ENCODE measurements at places on chromosomes 4 and X. TPM values are rescaled to one million over a fixed set of nuclear protein-coding genes. Genes with fewer than 3 reads are reported as not detected.

CXorf65 gene
- total RNA-seq: 26.4 TPM

PLAC1 gene
- total RNA-seq: not detected

SMIM20 gene
- total RNA-seq: 14.4 TPM

PDLIM3 gene
- not detected for total RNA-seq

TMPRSS11D gene
- total RNA-seq: not detected

DNA sequence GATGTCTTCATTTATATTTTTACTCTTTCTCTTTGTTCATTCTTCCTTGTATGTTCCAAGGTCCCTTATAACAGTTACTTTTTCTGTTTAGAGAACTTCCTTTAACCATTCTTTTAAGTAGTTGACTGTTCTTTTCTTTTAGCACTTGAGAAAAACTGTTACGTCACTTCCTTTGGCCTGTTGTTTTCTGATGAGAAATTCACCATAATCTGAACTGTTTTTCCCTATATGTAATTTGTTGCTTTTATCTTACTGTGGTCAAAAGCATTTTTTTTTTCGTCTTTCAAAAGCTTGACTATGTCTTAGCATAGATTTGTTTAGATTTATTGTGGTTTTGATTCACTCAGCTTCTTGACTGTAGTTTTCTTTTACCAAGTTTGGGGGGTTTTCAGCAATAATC lies 1660.3 kb upstream of the PCDH10 start:
- DNase-seq: no peak
- H3K4me1 ChIP-seq: no peaks in the 10 kb centered on the region

DNA sequence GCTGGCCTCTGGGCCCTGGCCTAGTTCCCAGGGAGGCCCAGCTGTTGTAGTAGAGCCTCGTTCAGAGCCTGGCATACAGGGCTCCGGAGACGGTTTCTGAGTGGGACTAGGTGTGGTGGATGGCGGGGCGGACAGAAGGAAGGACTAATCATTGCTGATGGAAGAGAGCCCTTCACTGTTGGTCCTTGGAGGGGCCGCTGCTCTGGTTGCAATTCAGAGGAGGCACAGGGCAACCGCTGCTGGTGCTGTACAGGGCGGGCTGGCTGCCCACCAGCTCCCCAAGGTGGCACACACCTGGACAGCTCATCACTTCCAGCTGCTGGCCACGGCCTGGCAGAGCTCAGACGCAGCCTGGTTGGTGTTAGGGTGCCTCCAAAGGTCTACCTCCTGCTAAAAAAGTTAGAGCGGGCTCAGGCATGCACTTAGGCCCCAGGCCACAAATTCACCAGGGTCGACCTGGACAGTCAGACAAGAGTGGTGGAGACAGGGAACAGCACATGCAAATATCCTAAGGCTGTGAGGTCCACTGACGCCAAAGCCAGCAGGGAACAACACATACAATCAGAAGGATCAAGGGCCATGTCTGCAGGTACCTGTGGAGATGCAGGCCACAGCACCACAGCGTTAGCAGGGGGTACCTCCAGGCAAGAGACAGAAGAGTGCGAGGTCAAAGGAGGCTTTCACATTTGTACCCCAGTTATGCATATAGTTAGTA lies 7.5 kb upstream of the RNF4 start:
- H3K36me3 ChIP-seq: no peaks in the 10 kb centered on the region
- H3K4me3 ChIP-seq: peak overlapping the region; percentile 28
- no peak for DNase-seq

DNA sequence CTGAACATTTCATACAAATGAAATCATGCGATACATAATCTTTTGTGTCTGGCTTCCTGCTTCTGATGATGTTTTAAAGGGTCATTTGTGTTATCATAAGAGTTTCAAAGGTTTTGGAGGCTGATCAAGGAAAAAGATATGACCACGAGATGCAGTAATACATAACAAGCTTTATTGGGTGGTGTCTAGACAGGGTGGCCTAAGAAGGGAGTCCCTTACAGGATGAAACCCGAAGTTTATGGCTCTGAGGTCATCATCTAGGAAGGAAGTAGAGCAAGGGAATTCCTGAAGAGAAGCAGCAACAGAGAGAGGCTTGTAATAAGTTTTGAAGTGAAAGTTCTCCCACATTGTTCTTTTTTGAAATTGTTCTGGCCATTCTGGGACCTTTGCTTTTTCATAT lies 40.8 kb upstream of the SOD3 start:
- H3K4me3 ChIP-seq: no peak overlapping the region
- DNase-seq: no peak
- no peaks in the 10 kb centered on the region for H3K27me3 ChIP-seq
- H3K4me1 ChIP-seq: no peaks in the 10 kb centered on the region
- no peak overlapping the region for H3K27ac ChIP-seq

DNA sequence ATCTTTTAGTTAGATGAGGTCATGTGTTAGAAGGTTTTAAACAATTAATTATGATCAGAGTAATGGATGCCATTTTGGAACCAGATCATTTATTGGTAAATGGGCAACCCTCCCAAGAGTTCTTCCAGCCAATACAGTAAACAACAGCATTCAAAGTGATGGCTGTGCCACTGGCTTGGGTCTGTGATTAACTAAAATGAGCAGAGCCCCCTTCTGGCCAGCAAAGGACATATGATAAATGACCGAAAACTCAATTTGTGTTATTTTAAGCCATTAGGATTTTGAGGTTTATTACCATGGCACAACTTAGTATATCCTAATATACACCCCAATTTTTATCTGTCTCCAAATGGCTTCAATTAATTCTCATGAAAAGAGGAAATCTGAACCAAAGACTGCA lies 90.8 kb upstream of the NPFFR2 start:
- no peak overlapping the region for H3K4me3 ChIP-seq
- no peaks in the 10 kb centered on the region for H3K27me3 ChIP-seq
- DNase-seq: no peak
- no peak overlapping the region for H3K27ac ChIP-seq
- no peaks in the 10 kb centered on the region for H3K36me3 ChIP-seq

- H3K27me3 ChIP-seq: peaks cover 6% of the 10 kb centered on the region
- DNase-seq: no peak
- H3K4me1 ChIP-seq: no peaks in the 10 kb centered on the region
- no peak overlapping the region for H3K27ac ChIP-seq
- no peak overlapping the region for H3K4me3 ChIP-seq
- no peaks in the 10 kb centered on the region for H3K36me3 ChIP-seq
Observed at GRCh38 chrX:97628326-97628725, 744.6 kb downstream of the RPA4 start.

DNA sequence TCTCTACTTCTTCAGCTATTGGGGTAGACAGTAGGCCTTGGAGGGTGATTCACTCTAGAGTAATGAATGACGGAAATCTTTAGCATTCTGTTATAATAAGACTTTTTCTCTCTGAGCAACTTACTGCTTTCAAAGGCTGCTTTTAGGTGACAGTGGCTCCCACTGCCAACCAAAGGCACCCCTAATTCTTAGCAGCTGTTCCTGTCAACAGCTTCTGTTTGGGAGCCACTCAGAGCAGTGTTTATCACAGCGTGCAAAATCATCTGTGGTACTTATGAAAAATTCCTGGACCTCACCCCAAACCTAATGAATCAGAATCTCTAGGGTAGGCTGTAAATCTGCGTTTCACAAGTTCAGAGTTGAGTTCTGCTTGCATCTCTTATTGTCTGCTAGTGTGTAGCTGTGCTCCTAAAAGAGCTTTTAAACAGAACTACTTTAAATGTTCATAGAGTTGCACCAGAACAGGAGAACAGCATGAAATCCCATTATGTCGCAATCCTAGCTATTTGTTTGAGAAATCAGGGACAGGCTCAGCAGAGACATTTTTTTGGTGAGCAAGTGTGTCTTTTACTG lies 52.8 kb upstream of the POU4F2 start:
- H3K4me3 ChIP-seq: no peak overlapping the region
- no peaks in the 10 kb centered on the region for H3K27me3 ChIP-seq
- H3K27ac ChIP-seq: no peak overlapping the region
- no peak for DNase-seq
- no peaks in the 10 kb centered on the region for H3K36me3 ChIP-seq

- H3K27ac ChIP-seq: peak overlapping the region; percentile 82
- H3K36me3 ChIP-seq: peaks cover 61% of the 10 kb centered on the region
- DNase-seq: no peak
- no peak overlapping the region for H3K4me3 ChIP-seq
- peaks cover 67% of the 10 kb centered on the region for H3K4me1 ChIP-seq
Observed at GRCh38 chrX:19791562-19791961, 95.8 kb downstream of the SH3KBP1 start.

DNA sequence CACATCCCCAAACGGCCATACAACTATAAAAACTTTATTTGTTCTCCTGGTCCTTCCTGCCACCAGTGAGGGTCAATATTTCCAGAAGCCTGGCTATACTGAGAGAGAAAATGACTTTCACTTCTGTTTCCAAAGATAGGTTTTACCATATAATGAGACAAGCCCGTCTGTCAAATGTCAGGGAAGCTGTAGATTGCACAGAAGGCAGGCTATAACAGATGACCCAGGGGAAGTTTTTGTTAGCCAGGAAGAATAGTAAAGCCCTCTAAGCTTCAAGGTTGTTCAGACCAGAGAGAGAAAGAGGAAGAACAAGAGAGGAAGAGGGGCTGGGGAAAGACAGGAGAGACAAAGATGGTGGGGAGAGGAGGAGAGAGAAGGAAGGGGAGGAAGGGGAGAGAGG lies 217.5 kb downstream of the GBA3 start:
- H3K4me1 ChIP-seq: no peaks in the 10 kb centered on the region
- H3K27ac ChIP-seq: no peak overlapping the region
- no peaks in the 10 kb centered on the region for H3K36me3 ChIP-seq
- H3K27me3 ChIP-seq: no peaks in the 10 kb centered on the region
- no peak overlapping the region for H3K4me3 ChIP-seq

- DNase-seq: no peak
- no peak overlapping the region for H3K27ac ChIP-seq
- no peaks in the 10 kb centered on the region for H3K36me3 ChIP-seq
Observed at GRCh38 chr4:39036172-39036571, 4.0 kb upstream of the TMEM156 start.

DNA sequence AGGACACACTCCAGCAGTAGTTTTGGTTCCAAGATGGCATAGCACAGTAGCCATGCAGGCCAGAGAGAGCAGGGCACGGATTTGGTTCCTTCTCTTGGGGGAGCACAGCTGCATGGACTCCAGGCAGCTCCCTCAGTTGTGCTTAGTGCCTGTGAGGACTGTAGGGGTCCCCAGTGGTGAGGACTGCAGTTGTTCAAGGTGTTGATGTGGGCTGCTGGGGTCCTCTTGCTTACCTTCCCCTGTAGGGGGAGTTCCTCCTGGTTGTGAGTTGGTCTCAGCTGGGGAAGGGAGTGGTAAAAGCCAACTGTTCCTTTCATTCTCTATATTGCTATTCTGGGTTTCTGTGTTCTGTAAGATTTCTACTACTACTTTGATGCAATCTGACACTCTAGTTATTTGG lies 606.5 kb downstream of the MAGEB5 start:
- H3K36me3 ChIP-seq: no peaks in the 10 kb centered on the region
- DNase-seq: no peak
- no peaks in the 10 kb centered on the region for H3K27me3 ChIP-seq
- no peak overlapping the region for H3K27ac ChIP-seq
- H3K4me1 ChIP-seq: no peaks in the 10 kb centered on the region

DNA sequence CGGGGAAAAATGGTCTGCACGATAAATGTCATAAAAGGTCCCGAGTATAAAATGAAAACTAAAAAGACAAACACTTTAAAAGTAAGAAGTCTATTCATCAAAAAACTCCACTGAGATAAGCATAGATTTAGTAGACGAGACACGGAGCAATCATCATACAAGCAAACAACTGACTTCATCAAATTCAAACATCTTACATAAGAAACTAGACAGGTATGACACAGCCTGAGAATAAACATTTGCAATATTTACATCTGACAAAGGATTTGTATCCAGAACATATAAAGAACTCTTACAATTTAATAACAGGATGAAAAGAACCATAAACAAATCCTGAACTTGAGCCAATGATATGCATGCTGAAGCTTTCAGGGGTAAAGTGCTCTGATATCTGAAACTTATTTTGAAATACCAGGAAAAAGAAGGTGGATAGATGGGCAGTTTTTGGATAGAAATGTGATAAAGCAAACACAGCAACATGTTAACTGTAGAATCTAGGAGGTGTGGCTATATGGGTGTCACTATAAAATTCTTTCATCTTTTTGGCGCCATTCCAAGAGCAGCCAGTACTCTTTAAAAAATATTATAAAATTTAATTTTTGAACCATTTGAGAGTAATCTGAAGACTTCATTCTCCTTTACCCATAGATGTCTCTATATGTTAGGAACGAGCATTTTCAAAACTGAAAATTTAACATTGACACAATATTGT lies 12.0 kb downstream of the MPP1 start:
- peaks cover 16% of the 10 kb centered on the region for H3K36me3 ChIP-seq
- H3K27ac ChIP-seq: no peak overlapping the region
- H3K4me1 ChIP-seq: peaks cover 4% of the 10 kb centered on the region

- H3K27me3 ChIP-seq: peaks cover 3% of the 10 kb centered on the region
- no peaks in the 10 kb centered on the region for H3K4me1 ChIP-seq
- no peak for DNase-seq
- no peak overlapping the region for H3K27ac ChIP-seq
Observed at GRCh38 chr4:154343651-154344050, 147.9 kb downstream of the DCHS2 start.

GRCh38 chr4:30068234-30068633 lies 651.9 kb upstream of the PCDH7 start:
- H3K4me3 ChIP-seq: no peak overlapping the region
- DNase-seq: no peak
- no peaks in the 10 kb centered on the region for H3K4me1 ChIP-seq
- no peaks in the 10 kb centered on the region for H3K36me3 ChIP-seq
- H3K27ac ChIP-seq: no peak overlapping the region

GRCh38 chr4:76874176-76874575 lies 23.8 kb downstream of the SOWAHB start:
- H3K36me3 ChIP-seq: no peaks in the 10 kb centered on the region
- H3K4me1 ChIP-seq: no peaks in the 10 kb centered on the region
- DNase-seq: no peak
- H3K27ac ChIP-seq: no peak overlapping the region
- no peak overlapping the region for H3K4me3 ChIP-seq

DNA sequence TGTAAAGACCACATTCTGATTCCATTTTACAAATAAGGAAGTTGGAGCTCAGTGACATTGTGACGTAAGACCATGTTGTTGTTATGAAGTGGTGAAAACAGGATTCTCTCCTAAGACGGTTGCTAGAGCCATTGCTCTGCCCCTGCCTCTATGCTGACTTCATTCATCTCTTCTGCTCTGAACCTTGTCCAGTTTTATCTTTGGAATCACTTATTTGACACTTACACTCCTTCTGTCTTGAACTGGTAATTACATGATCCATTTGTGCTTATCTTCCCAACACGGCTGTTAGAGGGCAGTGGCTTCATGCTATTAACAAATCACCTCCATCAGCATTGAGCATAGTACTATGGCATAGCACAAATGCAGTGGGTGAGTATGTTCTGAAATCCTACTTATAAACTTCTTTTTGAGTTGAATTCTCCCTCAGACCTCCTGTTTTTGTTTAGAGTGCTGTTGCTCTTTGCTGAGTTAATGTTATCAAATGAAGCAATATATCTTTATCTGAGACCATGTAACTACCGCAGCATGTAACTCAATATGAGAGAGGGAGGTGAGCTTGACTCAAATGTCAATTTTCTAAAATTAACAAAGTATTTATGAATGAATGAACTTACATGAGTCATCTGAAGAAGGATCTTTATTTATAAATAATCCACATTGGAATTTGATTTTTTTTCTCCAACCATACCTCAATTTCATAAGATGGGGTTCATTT lies 177.8 kb downstream of the RASL11B start:
- H3K27ac ChIP-seq: no peak overlapping the region
- peaks cover 6% of the 10 kb centered on the region for H3K36me3 ChIP-seq
- no peak overlapping the region for H3K4me3 ChIP-seq

Measured in activated CD4-positive, alpha-beta memory T cell treated with anti-CD3 and anti-CD28 coated beads, Interleukin-2, amount 10 ng/mL, durations not matched to agents 7 days and 5 days (primary cell).